ENCODE measurements at places on chromosomes 16 and 17.
A peak's percentile ranks its signal among the peaks of the same experiment; 100 is the strongest.

DNA sequence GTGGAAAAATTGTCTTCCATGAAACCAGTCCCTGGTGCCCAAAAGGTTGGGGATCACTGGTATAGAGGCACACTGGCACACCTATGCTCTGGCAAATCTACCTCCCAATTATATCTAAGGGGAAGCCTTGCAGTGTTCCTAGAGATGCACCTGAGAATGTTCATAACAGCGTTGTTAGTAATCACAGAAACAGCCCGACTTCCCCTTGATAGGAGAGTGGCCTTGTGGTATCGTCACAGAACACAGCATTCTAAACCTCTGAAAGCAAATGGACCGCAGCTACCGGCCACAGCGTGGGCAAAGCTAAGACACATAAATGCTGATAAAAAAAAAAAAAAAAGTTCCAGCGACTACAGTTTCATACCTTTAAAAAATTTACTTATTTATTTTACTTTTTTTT is 39.1 kb upstream of the ADGRG1 start:
- DNase-seq, result peak; percentile 28

- DNase-seq, result no peak
Measured at GRCh38 chr16:73027685-73028111, 20.2 kb downstream of the ZFHX3 start.

GRCh38 chr16:11619327-11619851 is 32.7 kb upstream of the LITAF start:
- DNase-seq, result no peak

DNA sequence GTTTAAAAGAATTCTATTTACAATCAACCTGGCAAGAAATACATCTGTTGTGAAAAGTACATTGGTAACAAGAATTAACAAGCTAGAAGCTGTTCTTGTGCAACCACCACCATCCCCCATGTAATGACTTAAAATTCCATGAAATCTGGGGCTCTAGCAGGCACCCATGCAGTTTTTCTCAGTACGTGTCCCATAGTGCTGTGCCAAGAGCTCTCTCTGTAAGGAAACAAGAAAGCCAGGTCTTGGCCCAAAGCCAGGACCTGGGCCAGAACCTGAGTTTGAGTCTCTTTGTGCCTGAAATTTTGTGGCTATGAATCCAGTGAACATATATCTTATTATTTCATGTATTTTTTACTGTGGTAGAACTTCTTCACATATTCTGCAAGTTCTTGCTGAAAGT is 46.6 kb downstream of the NUP93 start:
- DNase-seq, result no peak

- DNase-seq, result no peak
Measured at GRCh38 chr16:65394281-65394680, 272.4 kb upstream of the CDH11 start.

DNA sequence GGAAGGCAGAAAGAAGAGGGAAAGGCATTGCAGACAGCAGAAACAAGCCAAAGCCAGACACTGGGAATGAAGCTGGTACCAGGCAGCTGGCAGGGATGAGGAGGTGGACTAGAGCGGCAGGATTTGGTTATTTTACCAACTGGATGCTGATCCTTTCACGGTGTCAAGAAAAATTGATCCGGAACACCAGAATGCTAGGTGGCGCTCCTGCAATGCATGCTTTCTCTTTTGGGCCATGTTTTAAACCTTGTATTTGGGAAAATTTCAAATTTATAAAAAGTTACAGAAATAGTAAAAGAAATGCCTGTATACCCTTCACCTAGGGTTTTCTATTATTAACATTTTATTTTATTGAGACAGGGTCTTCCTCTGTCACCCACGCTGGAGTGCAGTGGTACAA is 224.7 kb downstream of the SOX9 start:
- no peak for DNase-seq

- no peak for DNase-seq
Measured at GRCh38 chr16:81585785-81586184, 141.2 kb downstream of the CMIP start.

DNA sequence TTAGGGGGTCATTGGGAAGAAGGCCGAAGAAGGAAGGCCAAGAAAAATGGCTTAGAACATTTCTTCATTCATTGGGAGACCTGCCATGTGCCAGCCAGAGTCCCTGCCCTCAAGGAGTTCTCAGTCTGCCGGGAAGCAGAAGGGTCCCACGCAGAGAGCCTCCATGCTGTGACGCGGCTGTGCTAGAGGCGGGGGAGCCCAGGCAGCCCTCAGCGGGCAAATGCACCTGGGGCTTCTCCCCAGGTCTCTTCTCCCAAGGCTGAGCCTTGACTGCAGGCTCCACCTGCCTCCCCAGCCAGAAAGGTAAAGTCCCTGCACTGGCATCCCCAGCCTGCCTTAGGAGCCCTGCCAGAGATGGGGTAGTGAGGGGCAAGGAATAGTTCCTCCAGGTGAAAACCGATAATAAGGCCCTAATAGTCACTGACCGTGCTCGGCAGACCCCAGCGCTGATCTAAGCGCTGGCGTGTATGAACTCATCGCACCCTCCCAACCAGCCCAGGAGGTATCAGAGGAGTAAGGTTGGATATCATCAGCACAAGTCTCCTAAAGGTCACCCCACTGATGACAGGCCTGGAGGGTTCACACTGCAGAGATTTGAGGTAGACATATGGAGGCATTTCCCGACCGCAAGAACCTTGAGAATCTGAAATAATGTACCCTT is 6.0 kb upstream of the CDR2L start:
- no peak for DNase-seq

DNA sequence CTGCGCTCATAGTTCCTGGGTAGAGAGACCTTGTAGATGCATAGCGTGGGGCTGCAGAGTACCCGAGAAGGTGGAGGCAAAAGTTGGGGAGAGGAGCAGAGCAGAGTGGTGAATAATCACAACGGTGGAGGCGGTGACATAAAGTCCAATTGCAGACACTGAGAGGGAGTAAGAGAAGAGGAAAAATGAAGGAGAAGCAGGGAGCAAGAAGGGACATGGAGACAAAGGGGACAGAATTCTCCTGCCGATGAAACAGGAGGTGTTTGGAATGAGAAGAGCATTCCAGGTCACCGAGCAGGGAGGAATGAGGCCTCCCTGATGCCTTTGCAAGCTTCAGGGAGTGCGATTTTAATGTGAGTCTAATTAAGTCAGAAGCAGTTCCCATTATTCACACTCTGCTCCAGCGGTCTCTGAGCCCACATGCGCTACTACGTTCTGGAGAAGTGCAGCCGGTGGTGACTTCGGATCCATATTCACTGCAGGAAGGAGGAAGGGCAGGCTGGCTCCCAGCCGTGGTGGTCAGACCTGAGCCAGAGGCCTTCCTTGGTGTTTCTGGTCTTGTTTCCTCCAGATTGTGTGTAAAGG is 108.0 kb upstream of the DNAH9 start:
- DNase-seq, result no peak

GRCh38 chr16:3183445-3184139 is 4.4 kb upstream of the OR1F1 start:
- no peak for DNase-seq

DNA sequence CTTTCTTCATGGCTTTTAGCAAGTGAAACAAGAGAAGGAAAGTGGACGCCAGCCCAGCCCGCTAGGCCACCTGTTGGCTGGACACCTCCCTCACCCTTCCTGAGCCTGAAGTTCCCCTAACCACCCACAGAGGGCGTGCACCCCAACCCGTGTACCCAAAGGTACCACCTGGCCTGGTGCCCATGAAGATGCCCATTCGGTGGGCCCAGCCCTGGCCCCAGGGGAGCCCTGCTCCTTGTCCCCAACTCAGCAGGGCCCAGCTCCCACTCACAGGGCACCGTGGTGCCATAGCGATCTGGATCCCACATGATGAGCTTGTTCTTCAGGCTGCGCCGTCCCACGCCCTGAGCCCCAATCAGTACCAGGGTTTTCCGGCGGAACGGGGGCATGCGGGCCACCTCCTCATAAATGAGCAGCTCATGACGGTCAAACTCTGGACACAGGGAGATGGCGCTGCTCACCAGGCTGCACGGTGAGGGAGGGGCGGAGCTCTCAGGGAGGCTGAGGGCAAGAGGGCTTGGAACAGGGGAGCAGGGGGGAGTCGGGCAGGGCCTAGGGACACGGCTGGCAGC is 26.8 kb downstream of the MPP2 start:
- DNase-seq, result peak; percentile 75

DNA sequence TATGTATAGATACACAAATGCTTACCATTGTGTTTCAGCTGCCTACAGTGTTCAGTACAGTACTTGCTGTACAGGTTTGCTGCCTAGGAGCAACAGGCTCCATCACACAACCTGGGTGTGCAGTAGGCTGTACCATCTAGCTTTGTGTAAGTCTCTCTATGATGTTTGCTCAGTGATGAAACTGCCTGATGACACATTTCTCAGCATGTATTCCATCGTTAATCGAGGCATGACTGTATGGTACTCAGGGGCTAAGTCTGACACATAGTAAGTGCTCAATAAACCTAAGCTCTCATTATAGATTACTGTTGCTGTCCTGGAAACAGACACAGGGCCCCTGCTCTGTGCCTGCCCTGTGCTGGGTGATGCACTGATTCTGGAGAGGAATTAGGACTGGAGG is 18.1 kb downstream of the KCNJ12 start:
- no peak for DNase-seq

GRCh38 chr17:62478424-62478879 is at the start of gene TLK2:
TLK2 (plus strand) TSS chr17:62478825; CDS start chr17:62481126, 2,301 bp downstream.
- peak; percentile 86 for DNase-seq

DNA sequence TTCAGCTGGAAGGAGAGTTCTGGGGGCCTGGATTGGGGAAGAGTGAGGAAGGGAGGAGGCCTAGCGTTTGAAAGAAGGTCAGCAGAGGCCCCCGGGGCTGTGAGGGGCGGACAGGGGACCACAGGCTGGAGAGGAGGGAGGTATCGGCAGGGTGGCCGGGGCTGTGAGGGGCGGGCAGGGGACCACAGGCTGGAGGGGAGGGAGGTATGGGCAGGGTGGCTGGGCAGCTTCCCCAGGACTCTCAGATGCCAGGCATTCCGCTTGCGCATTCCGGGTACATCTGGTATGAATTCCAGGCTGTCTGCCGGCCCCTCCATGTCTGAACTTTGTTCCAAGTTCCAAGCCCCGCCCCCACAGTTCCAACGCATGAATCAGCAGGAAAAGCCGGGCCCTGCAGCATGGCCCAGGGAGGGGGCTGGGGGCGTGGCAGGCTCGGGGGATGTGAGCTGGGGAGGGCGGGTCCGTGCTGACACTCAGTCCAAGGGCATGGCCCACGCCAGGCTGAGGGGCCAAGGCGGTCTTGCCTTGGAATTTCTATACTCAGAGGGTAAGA is 4.3 kb upstream of the TLCD2 start:
- DNase-seq, result peak; percentile 60

DNA sequence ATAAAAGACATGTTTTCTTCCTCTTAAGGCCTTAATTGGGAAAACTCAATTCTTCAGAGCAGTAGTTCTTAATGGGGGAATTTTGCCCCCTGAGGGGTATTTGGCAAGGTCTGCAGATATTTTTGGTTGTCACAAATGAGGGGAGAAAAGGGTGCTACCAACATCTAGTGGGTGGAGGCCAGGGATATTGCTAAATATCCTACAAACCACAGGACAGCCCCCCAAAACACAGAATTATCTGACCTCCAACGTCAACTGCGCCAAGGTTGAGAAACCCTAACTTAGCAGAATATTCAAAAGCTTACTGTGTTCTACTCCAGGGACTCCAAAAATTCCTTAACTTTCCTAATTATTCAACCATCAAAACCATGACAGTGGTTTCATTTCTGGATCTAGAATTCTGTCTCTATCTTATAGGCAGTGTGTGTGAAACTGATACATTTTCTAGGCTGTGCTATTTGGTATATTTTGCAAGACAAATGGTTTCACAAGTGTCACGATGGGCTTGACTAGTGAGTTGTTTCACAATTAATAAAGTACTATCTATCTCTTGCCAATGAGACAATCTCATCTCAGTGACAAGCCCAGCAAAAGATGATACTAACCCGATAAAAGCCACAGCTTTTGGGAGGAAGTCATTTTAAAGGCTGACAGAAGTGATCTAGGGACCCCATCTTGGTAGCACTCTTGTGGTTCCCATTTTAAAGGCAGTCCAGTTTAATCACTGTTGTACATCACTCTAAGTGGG is 14.7 kb downstream of the TXNDC11 start:
- no peak for DNase-seq

- no peak for DNase-seq
Measured at GRCh38 chr16:21205303-21205702, 6.1 kb downstream of the ZP2 start.

DNA sequence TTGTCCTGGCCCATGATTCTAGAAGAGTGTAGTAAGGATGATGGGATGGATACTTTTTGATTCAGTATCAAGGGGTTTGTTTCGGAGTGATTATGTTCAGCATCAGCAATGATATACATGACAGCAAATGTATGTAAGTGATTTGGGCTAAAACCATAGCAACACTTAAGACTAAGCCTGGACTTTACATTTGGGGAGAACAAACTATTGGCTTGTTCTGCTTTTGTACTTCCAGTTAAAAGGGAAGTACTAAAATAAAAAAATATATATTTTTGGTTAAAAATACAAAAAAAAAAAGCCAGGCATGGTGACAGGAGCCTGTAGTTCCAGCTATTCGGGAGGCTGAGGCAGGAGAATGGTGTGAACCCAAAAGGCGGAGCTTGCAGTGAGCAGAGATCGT is 20.5 kb upstream of the DHX8 start:
- no peak for DNase-seq

GRCh38 chr16:66604376-66605176 is at the start of gene CMTM3:
CMTM3 (plus strand) TSS chr16:66604704; CDS start chr16:66604806, 102 bp downstream.
- peak; percentile 89 for DNase-seq

GRCh38 chr17:67110619-67111018 is 66.3 kb downstream of the CACNG1 start:
- no peak for DNase-seq

- no peak for DNase-seq
Measured at GRCh38 chr16:69942627-69943170, 8.4 kb upstream of the CLEC18A start.

DNA sequence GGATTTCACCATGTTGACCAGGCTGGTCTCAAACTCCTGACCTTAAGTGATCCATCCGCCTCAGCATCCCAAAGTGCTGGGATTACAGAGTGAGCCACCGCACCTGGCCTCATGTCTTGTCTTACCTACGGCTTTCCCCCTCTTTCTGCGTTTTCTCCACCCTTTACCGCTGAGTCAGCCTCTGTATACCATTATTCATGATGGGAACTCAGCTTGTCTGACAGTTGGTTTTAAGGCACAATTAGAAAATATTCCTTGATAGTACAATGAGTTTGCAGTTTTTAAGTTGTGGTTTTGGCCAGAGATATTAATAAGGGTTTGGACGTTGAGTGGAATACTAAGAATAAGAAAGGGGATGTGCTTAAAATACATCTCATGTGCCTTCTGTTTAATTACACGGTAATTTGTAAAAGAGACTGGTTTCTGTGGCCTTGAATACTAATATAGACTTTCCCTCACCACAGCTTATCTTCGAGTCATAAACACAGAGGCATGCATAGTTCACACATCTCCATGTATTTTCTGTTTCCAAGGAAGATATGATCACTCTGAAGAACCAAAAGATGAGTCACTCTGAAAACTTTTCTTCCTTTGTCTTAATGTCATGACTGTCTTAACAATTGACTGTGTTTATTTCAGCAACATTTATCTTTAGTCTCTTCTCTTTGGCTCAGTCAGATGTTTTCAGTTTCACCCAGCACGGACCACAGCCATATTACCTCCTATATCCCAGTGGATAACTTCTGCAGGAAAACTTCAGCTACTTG is 54.4 kb downstream of the PITPNC1 start:
- peak; percentile 48 for DNase-seq

- DNase-seq, result no peak
Measured at GRCh38 chr17:17119106-17119505, 76.8 kb downstream of the MPRIP start.

- DNase-seq, result no peak
Measured at GRCh38 chr17:9672266-9672665, 26.9 kb downstream of the USP43 start.

Data from activated CD8-positive, alpha-beta memory T cell treated with anti-CD3 and anti-CD28 coated beads, Interleukin-2, amount 50 U/mL, for 48 hours (primary cell).